Common myeloid progenitor, CD34-positive (primary cell): ENCODE measurements at places on chromosomes 2 and 18.

DNA sequence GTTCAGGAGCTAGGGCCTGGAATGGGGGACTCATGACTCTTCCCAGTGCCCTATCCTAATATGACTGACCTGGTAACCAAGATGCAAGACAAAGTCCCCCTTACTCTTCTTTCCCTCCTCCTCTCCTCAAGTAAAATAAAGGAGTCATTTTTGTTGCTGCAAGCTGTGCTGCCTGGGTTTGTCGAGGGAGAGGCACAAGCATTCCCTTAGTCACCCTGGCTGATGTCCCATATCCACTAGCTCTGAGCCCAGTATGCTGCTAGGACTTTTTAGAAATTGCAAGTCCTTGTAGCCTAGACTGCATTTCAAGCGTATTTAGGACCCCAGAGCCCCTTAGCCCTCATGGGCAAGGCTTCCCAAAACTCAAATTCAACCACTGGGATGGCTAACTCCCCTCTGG lies 338.5 kb upstream of the SETBP1 start:
- no peak for DNase-seq

- no peak for DNase-seq
These were observed 137.7 kb downstream of the TANC1 start for GRCh38 chr2:159106109-159106508.

DNA sequence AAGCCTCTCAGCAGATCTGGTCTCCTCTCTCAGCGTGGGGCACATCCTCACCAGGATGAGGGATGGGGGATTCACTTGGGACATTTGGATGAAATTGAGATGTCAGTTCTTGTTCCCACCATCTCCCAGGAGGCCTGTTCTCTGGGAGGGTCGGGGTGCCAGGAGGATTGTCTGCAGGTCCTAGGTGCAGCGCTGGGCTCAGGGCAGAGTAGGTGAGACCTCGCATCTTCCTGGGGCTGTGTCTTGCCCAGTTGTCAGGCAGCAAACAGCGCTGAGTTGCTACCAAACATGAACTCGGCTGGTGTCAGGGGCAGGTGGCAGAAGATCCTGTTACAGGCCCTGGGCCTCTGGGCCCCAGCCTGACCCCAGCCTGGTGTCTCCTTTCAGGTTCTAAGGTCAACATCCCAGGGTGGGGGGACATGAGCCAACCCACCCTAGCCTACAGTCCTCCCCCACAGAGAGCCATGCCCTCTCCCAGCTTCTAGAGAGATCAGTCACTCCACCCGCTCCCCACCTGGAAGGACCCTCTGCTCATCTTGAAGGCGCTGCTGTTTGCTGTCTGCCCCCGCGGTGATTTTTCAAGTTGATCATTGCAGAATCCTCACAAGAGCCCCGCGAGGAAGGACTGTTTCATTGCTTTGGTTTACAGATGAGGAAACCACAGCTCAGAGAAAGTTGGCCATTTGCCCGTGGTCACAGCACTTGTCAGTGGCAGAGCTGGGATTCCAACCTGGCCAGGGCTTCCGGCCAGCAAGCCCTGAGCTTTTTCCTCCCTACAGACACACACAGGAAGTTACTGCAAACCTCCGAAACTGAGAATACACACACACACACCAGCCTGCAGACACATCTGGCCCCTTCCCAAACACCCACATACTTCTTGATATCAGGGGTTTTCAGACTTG lies 83.9 kb downstream of the STPG4 start:
- peak; percentile 72 for DNase-seq

DNA sequence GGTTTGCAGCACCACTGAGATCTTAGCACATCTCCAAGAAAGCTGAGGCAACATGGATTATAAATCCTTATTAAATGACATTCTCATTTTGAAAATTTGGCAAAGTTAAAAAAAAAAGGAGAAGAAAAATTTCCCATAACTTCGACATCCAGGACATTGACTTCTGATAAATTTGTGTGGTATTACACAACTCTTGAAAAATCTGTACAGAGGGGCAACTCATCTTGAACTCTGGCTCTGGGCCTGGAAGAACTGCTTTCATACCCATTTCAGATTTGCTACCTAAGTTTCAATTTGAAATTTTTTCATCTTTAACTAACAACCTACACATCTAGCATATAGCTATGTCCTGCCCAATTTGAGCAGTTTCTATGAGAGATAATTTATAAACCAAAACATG lies 118.0 kb upstream of the UGP2 start:
- DNase-seq: no peak

DNA sequence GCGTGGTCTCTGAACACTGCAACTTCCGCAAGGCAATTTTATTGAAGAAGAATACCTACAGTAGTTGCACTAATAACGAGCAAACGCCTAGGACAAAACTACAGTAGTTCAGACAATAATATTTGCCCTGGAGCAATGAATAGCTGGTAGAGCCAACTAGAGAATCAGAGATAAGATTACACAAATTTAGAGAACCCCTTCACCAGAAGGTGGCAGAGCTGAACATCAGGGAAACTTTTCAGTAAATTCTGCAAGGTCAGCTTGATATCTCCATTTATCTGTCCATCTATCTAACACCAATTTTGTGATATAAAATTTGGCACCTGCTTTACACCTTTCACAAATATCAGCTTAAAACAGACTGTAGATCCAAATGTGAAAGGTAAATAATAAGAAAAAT lies 43.8 kb downstream of the CDH19 start:
- peak; percentile 29 for DNase-seq

GRCh38 chr2:64500549-64500948 lies 23.6 kb upstream of the AFTPH start:
- DNase-seq: no peak

DNA sequence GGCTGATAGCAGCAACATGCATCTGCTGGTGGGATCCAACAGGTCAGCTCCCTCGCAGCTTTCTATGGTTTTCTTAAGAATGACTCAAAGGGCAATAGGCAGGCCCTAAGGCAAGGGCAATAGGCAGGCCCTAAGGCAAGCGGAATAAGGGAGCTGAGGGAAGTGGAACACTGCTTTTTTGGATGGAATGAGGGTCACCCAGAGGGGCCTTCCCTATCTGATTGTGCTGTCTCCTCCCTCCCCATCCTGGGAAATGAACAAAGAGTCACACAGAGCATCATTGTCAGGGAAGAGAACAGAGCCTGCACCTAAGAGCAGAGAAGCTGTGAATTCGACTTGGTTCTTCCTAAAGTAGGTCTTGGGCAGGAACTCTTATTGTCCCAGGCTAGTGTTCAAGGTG lies 43.3 kb upstream of the PTPRM start:
- DNase-seq: no peak

DNA sequence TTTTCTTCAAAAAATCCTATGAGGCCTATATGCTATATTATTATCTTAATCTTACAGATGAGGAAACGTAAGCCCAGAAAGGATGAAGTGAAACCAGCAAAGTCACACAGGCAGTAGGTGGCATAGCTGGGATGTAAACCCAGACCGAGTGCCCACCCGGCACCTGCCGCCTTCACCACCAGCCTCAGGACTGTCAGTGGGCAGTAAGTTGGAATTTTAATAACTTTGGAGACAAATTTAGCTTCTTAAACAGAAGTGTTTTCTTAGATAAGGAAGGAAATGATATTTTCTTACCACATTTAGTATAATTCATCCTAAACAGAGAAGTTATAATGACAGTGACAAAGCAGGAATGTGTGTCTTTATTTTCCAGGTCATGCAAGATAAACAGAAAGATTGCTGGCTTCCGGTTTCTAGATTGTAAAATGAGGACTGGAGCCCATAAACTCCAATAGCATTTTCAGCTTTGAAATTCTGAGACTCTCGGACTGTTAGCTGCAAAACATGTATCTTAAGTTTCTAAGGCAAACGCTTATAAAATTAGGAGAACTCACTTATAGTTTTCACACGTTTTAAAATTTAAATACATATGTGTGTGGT lies 59.3 kb downstream of the CD8B2 start:
- DNase-seq: peak; percentile 64

DNA sequence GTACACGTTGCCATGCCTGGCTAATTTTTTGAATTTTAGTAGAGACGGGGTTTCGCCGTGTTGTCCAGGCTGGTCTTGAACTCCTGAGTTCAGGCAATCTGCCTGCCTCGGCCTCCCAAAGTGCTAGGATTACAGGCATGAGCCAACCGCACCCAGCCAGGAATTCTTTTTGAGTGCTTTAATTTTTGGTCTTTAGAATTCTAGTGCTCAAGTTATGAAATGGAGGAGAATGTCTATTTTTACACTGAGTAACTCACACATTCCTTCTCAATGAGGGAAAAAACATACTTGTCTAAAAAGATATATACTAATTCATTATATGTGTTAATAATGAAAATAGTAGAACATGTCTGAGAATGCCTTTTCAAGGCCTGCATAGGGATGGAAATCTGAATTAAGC lies 8.5 kb downstream of the ZNF396 start:
- DNase-seq: no peak

- no peak for DNase-seq
These were observed 541.8 kb downstream of the NUP35 start for GRCh38 chr2:183666031-183666430.

- DNase-seq: no peak
These were observed 63.9 kb downstream of the NEB start for GRCh38 chr2:151670346-151670745.

DNA sequence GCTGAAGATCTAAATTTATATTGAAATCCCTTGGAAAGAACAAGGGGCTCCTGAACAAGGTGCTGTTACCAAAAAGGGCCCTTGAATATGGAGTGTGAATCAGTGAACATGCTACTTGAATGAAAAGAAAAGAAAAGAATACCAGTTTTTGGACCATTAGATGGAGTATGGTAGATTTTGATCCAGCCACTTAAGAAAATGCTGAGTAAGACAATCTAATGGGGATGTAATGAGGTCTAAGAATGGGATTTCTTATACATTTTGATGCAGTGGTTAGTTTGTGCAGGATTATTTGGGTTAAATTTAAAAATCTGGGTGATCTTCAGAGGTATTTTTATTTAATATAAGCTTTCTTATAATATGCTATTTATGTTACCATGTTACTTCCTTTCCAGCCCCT lies 2003.0 kb upstream of the LRRTM1 start:
- no peak for DNase-seq

DNA sequence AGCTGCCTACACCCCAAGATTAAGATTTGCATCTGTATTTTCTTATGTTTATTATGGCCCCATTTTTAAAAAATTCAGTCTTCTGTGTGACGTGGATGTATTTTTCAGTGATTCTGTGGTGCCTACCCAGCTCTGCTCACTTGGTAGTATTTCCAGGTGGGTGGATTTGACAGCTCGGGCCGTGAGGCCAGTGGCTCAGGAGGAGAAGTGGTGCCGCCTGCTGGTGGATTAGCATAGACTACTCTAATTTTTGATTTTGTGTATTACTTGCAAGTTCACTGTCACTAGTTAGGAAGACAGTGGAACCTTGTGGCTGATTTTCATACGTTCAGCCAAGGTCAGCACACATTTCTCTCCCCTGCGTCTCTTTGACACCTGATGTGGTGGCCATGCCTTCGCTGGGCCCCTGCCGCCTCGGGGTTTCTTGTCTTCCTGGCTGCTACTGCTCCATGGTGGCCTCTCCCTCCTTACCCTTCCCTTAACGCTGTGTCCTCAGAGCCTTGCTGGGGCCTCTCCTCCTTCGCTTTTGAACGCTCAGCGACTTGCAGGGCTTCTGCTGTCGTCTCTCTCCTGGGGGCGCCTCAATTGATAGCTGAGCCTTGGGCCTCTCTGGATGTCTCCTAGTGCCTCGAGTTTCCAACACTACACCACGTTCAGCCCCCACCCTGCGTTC lies 89.4 kb downstream of the DGKD start:
- peak; percentile 81 for DNase-seq

DNA sequence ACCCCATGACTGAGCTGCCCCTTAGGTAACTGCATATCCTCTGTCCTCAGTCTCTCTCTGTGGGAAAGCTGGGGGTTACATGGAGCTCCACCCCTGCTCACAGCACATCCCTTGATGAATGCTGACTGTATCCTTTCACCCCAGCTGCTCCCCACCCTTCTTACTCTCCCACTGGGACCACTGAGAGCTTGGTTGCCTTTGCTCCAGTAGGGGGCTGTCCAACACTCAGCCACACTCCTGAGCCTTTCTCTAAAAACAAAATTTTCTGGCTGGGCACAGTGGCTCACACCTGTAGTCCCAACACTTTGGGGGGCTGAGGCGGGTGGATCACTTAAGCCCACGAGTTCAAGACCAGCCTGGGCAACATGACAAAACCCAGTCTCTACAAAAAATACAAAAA lies 89.2 kb upstream of the MSH2 start:
- DNase-seq: no peak
